ENCODE measurements at places on chromosomes 12 and 14.

DNA sequence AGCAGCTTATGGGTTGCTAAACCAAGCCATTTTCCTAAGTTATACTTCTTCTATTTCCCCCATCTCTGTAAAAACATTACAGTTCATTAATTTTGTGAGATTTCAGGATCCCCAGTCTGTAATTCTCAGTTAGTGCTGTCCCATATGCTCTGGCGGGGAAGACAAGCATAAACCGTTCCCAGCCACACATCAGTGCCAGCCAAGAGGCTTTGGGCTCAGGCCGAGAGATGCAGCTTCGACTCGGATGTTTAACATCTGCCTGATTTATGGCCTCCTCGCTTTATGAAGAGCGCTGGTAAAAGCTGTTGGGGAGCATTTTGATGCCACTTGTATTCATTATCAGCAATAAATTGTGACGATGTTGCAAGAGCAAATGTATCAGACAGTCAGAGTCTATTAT lies 349.1 kb upstream of the CCDC196 start:
- no peak for DNase-seq

DNA sequence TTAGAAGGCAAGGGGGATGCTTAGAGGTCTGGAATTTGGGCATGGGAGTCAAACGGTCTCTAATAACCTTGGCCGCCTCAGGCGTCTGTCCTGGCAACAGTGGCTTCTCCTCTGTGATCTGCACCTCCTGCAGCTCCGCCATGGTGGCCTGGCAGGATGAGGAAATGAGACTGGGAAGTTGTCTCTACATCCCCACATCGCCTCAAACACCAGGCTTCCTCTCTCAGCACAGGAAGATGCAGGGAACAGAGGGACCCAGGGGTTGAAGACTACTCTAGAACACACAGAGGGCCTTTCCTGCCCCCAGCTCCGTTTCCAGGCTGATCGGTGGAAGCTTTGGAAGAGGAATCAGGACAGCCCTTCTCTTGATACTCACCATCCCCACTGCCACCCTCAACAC lies 1.7 kb downstream of the NDRG2 start:
- no peak for DNase-seq

GRCh38 chr12:53860426-53861345 lies 77.9 kb upstream of the HOXC13 start:
- no peak for DNase-seq

GRCh38 chr12:92075425-92075914 lies 70.2 kb downstream of the BTG1 start:
- no peak for DNase-seq

- DNase-seq, result no peak
Observed at GRCh38 chr14:90287791-90288190, 31.4 kb downstream of the PSMC1 start.

- no peak for DNase-seq
Observed at GRCh38 chr14:46902837-46903236, 251.3 kb upstream of the RPL10L start.

- no peak for DNase-seq
Observed at GRCh38 chr12:93092649-93092945, 163.5 kb upstream of the EEA1 start.

DNA sequence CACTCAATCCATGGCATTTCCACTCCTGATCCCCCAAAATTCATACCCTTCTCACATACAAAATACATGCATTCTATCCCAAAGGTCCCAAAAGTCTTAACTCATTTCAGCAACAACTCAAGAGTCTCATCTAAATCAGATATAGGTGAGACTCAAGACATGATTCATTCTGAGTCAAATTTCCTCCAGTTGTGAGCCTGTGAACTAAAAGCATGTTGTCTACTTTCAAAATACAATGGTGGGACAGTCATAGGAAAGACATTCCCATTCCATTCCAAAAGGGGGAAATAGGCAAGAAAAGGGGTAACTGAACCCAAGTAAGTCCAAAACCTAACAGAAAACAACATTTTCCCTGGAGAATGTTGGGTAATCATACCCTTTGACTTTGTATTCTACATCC lies 103.3 kb downstream of the C12orf75 start:
- no peak for DNase-seq

GRCh38 chr14:50383618-50384225 lies 13.0 kb downstream of the CDKL1 start:
- DNase-seq, result no peak

DNA sequence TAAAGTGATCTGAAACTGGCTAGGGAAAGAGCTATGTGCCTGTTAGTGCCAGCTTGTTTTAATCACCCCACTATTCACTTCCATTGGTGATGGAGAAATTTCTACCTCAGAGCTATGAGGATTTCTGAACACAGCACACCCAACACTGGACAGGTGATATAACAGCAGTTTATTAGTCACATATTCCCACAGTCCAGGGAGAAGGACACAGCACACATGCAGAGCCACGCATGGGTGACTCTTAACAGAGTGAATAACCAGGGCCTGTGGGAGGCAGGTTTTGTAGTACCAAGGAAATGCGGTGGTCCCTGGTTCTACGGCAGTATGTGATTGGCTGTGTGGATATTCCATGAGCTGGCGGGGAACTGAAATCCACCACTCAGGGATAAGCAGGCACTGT lies 455.1 kb downstream of the BTG1 start:
- DNase-seq, result no peak

Data from hindlimb muscle (tissue), 1 donor.